Fibroblast of upper back skin (primary cell): ENCODE measurements at places on chromosomes 5 and 9.

GRCh38 chr5:124921694-124922093, 175.3 kb upstream of the ZNF608 start:
- DNase-seq, result no peak

DNA sequence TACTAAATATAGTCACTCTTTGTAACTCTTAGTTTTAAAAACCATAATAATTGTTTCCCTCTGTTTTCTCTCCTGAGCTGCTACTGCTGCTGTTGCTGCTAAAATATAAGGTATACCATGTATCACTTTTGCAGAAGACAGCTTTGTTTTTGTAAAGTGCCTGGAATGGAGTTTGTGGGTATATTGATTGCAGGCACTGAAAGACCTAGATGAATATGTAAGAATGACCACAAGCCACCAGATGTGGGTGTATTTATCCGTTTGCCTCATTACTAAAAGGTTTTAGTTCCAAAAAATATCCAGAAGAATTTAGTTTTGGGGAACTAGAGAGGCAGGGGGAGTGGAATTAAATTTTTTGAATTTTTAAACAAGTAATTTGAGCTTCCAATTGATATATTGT, 151.1 kb upstream of the CDKN2B start:
- peak; percentile 88 for DNase-seq

- no peak for DNase-seq
These were observed 60.3 kb upstream of the PCSK1 start for GRCh38 chr5:96493219-96493790.

DNA sequence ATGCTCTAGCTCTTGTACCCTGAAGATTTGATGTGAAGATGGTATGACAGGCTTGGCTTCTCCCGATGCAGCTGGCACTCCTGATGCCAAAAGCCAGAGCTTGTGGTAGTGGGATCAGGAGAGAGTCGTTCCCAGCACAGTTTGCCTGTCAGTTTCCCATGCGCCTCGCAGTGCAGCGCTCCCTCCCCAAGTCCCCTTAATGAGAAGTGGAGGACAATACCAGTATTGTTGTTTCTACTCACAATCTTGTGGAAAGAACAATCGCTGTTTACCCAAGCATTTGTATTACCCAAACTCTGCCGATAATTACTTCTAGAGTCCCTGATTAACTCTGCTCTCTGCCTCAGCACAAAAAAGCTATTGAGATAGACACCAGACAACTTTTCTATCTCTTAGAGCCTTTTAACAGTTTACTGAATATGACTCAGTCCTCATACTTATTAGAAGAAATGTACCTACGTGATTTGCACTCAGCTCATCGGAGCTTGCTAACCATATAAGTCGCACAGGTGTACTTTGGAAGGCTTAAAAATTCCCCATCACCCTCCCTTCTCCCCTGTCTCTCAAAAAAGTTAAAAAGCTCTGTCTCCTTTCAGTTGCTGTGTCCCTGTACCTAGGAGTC, 283.2 kb upstream of the TMEM161B start:
- DNase-seq, result no peak

DNA sequence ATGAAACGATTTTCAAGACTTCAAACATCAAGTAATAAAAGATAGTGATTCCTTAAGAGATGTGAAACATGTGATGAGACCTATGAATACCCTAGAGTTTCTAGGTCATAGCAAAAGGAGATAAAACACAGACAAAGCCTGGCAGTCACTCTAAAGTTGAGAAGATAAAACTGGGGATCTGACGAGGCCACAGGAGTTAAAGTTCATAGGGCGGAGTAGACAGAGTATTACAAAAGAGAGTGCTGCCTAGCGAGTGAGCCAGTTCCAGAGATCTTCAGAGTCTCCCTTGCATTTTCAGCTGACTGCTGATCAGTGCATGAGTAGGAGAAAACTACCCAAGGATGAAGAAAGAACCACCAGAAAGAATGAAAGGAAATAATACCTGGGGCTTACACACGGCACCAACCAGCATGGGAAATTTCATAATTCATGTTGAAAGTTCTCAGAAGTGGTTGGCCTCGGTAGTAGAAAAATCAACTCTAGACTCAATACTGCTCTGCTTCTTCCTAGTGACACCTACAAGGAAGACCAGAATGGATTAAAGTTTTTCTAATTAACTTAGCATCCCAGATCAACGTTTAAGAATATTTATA, 30.4 kb downstream of the FBXO4 start:
- no peak for DNase-seq

DNA sequence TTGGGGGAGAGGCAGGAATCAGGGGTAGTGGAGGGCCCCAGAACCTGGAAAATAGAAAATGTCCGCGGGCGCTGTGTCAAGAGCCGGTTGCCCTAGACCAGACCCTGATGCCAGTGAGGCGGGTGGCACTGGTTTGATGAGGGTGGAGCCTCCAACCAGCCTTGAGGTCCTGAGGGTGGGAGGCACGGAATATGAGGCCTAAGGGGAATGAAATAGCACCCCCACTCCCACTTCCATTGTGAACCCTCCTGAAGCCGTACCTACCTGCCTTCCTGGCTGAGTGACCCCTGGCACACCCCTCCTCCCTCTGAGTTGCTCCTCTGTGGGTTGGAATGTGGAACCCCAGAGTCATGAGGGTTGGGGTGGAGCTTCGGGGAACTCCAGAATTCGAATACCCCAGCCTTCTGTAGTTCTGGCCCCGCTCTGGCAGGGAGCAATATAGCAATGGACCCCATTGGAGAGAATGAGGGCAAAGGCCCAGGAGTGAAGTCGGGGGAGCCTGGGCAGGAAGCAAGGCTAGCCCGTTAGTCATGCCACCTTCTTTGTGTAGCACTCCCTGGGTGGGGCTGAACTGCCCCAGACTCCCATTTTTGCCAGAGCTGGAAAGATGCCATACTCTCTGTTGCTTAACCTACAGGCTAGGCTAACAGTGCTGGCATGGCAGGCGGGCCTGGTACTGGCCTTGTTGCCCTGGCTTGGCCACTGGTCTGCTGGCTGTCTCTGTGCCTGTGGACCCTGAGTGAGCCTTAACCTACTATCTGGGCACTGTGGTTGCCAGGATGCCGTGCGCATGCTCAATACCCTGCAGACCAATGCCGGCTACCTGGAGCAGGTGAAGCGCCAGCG, 1.0 kb downstream of the FPGS start:
- DNase-seq, result no peak

DNA sequence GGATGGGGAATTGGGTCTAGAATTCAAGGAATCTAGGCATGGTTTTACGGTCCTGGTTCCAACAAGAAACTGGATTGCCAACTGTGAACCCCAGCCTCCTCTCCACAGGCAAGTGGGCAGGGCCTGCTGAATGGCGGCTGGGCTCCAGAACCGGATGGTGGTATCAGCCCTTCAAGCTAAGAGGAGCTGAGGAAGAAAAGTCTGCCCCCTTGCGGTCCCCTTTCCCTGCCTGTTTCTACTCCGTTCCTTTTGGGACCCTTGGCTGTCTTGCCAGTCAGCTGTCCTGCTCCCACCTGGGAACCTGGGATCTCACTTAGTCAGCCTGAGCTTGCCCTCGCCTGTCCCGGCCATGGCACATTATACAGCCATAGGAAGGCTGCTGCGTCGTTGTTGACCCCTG, 234.4 kb upstream of the DAPK1 start:
- no peak for DNase-seq

- no peak for DNase-seq
These were observed 111.2 kb downstream of the SH3TC2 start for GRCh38 chr5:148951612-148952011.

- DNase-seq, result no peak
These were observed 18.6 kb upstream of the SLC6A19 start for GRCh38 chr5:1182633-1183423.

DNA sequence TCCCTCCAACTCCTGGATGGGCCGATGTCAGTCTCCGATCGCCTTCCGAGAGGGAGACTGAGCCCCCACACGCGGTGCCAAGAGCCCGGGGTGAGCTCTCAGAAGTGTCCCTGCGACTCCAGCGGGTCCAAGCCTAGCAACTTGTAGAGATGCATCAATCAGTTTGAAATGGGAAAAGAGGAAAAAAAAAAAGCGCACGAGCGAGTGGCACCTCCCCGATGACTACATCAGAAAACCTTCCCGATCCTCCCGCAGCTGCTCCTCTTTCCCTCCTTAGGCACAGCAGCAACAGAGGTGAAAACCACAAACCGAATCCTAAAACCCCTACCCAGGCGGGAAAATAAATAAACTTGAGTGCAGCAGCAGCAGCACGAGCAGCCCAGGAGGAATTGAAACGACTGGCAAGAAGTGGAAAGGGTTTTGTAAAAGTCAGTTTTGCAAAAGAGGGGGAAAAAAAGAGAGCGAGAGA, 1.0 kb upstream of the EFNA5 start:
- peak; percentile 63 for DNase-seq

GRCh38 chr9:71096421-71097108, 24.9 kb downstream of the TRPM3 start:
- no peak for DNase-seq

- DNase-seq, result no peak
These were observed 33.2 kb upstream of the C5orf46 start for GRCh38 chr5:147939431-147940114.

GRCh38 chr9:110714314-110714713, 45.7 kb downstream of the MUSK start:
- no peak for DNase-seq

DNA sequence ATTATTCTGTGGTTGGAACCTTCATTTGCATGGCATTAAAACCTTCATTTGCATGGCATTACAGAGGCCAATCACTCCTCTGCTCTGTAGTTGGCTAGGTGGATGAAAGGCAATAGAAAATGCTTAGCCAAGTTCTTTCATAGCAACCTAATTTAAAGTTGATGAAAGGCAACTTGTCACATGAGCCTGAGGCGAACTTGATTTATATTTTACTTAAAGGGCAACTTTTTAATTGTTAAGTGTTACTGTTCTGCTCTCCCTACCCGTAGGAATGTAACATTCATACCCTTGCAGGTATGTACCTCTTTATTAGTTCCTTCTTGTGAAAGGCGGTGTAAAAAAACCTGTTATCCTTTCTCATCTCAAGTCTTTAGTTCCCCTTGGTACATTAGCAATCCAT, 7.9 kb upstream of the ERMP1 start:
- no peak for DNase-seq

DNA sequence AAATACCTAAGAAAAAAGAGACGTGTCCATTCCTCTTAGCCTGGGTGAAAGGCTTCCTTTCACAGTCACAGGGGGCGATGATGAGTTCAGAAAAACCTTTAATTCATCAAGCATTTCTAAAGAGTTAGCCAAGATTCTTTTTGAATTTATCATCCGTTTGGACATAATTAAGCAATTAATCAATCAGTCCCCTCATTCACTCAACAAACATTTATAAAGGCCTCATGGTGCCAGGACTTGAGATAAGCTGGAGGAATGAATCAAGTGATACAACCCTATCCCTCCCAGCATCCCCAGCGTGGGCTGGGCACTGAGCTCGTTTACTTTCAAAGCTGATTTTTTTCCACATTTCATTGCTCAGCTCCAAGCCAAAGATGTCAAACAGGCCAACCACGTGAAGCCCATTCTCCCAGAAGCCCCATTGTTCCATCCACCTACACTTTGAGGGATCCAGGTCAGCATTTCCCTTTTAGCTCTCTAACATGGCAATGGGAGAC, 140.5 kb downstream of the SLIT3 start:
- DNase-seq, result peak; percentile 66

GRCh38 chr5:23235246-23235645, 272.2 kb upstream of the PRDM9 start:
- no peak for DNase-seq

DNA sequence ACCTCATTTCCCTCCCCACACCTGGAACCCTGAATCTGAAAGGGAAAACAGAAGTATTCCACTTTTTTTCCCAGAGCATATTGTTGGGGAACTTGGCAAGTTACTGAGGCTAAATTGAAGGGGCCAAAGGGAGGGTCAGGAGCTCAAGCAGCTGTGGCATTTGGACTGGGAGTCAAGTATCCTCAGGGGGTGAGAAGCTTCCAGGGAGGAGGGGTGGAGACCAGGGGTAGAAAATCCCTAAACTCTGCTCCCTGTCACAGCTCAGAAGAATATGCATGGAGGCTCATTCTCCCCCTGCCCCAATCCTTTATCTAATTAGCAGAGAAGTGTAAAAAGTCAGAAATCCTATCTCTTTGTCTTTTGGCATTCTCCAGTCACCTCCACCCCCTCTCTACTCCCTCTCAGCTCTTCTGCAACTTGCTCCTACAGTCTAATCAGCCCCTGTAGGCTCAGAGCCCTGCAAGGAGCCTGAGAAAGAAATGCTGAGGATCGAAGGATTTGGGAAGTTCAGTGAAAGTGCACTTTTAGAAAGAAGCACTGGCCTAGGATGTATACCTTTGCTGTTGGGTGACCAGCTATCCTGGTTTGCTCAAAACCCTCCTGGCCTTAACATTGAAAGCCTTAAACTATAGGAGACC, 5.7 kb upstream of the WNT8A start:
- no peak for DNase-seq

- no peak for DNase-seq
These were observed 29.6 kb downstream of the PAX5 start for GRCh38 chr9:37004424-37004935.

GRCh38 chr9:90086101-90086511, 481.3 kb downstream of the GADD45G start:
- DNase-seq, result no peak

DNA sequence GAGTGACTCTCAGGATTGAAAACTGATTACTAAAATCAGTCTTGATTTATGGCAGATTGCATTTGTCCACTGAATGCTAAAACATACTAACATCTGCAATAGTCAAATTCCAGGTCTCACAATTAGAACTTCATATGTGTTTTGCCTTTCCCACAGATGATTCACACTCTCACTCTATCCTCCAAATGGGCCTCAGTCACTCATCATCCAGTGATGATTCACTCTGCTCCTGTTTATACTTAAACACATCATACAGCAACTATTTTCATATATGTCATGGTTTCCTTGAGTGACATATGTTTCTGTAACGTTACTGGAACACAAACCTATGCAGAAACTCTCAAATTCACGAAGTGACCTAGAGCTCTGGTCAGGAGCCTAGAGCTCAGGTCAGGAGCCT, 512.9 kb downstream of the HINT1 start:
- DNase-seq, result peak; percentile 92
